ENCODE measurements at places on chromosomes 11 and 22.

GRCh38 chr11:75193271-75193670 lies 42.4 kb downstream of the SLCO2B1 start:
- DNase-seq, result no peak

- DNase-seq, result no peak
Observed at GRCh38 chr11:74033046-74033445, 24.2 kb upstream of the UCP3 start.

DNA sequence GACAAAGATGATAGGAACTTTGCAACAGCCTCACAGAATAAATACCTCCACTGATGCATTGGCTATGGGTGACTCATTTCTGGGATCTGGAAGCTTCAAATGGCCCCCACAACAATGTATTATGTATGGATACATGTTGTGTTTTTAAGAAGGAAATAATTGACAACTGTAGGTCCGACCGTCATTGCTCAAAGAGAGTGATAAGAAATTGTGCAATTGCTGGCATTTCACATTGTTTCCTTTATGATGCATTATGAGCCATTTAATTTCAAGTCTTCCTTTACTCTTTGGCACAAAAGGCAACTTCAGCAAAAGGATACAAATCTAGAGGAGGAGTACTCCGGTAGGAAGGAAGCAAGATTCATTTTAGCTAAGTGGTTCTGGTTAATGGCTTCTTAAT lies 2.0 kb downstream of the ANO3 start:
- no peak for DNase-seq

DNA sequence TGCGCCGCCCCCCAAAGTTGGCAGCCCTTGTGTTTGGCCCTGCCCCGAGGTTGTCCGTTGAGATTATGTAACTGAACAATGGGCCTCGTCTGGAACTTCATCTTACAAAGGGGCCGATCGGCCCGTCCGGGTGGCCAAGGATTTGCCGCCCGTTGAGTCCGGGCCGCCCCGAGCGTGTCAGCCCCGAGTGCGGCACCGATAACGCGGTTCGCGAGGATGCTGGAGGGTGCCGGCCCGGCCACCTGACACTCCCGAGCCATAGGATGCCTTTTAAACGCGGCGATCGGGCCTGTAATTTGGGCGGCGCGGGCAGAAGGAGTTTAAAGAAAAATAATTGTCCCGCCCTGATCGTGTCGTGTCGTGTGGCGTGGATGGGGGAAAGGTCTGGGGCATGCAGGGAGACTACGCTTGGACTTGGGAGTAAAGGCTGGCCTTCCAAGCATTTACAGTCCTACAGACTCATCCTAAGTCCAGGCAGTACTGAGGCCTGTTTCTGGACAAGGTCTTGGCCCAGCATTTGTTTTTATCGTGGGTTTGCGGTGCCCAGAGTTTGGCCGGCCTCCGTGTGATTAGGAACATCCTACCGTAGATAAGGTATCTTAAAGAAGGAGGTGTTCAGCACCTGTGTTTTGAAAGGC lies 1.3 kb downstream of the WEE1 start:
- no peak for DNase-seq

GRCh38 chr11:122668562-122669090 lies 13.1 kb downstream of the UBASH3B start:
- DNase-seq, result peak; percentile 30

DNA sequence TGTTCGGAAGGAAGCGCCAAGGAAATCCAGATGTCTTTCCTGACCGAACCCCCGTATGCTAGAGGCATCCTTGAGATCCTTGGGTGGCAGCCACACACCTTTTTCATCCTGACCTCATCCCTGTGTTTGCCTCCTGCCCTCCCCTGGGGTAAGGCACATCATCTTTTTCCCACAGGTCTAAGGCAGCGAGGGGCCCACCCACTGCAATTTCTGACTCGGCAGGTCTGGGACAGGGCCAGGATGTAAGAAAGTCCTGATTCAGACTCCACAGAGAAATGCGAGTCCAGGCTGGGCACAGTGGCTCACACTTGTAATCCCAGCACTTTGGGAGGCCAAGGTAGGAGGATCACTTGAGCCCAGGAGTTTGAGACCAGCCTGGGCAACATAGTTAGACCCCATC lies 10.5 kb downstream of the ZMAT5 start:
- no peak for DNase-seq

DNA sequence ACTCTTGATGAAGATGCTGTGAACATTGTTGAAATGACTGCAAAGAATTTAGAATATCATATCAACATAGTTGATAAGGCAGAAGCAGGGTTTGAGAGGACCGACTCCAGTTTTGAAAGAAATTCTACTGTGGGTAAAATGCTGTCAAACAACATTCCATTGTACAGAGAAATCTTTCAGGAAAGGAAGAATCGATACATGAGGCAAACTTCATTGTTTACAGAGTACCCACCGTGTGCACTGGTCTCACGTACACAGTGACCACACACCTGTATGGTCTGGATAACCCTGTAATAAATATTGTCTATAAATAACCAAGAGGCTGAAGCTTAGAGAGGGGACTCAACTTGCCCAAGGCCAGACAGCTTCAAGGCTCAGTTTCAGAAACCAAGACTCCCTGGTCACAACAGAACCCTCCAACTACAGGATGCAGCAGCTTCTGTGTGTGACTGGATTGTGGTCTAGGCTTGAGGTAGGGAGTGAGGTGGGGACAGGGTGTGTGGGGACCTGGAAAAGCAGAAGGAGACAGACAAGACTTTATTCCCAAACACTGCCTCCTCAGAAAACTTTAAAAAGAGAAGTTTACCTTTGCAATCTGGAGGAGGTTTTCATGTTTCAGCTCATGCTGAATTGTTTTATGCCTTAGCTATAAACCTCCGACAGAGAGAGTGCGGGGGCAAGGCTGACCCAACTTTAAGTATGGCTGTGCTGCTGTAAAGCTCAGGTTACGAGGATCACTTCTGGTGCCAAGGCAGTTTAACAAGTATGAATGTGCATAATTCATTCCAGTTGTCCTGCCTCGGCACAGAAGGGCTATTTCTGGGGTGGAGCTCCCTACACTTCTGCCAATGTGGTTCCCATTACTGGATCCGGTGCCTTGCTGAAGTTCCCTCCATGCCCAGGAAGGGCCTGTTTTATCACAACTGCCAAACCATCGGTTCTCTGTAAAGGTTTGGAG lies 372.6 kb upstream of the NARS2 start:
- no peak for DNase-seq

DNA sequence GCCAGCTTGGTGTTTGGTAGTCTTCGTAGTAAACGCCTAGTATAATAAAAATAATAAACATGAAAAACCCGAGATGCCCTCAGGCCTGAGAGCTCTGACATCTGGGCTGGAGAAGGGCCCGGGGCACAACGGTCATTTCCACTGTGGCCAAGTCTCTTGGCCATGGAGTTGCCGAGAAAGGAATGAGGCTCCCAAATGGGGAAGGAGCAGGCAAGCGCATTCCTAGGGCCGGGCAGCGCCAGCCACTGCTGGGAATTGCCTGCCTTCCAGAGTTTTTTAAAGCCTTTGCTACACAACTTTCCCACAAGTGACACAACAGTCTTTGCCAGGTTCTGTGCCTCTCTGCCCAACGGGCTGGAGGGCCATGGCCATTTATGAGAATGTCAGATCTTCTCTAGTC lies 103.4 kb downstream of the NAV2 start:
- no peak for DNase-seq

DNA sequence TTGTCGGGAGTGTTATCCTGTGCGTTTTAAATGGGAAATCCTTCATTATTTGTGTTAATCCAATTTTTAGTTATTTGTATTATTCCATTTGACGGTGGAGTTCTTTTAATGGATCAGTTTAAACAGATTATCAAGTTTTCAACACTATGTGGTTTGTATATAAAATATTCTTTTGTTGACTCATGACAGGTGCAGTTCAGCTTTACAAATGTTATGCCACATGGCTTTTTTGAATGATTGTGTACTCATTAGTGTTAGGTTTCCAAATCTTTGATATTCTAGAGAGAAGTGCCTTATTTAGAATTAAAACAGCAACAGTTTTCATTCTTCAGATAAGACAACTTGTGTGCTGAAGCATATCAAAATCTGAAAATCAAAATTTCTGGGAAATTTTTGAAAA lies 2.4 kb downstream of the JAM3 start:
- peak; percentile 29 for DNase-seq

GRCh38 chr11:69588270-69588669 lies 52.7 kb upstream of the CCND1 start:
- no peak for DNase-seq

DNA sequence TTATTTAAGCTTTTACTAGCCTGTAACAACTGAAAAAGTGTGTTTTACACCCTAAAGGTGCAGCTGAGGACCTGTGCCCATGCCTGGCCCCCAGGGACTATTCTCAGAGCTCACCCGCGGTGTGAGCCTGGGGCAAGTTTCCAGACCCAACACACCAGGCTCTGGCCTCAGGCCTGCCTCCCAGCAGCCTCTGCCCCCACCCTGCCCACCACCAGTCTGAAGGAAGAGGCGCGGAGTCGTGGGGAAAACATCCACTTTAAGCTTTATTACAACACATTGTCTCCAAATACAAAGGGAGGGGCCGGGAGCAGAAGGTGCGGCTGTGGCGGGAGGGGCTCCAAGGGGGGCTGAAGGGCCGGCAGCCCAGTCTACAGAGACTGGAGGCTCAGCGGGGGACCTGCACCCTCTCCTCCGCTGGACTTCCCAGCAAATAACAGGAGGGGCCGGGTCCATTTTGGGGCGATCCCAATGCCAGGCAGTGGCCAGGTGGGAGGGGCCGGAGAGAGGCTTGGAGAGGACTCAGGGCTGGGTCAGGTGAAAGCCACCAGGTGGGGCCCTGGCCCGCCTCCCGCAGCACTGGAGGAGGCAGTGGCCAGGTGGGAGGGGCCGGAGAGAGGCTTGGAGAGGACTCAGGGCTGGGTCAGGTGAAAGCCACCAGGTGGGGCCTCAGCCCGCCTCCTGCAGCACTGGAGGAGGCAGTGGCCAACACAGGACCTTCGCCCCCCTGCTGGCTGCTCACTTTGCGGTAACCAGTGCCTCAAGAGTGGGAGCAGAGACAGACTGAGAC lies 18.1 kb downstream of the DUSP8 start:
- no peak for DNase-seq

DNA sequence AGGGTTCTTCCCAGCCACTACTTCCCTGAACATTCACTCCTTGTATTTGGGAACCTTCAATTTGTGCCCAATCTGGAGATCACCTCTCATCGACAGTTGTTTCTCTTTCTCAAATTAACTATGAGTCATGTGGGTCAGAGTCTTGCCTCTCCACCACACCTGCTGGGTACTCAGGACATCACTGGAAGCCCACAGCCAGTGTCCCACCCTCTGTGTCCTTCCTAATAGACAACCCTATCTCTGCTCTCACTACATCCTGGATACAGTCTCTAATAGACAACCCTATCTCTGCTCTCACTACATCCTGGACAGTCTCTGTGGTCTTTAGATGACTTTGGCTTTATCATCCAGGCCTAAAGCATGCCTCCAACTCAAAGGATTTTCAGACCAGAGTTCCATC lies 70.1 kb downstream of the ARL14EP start:
- no peak for DNase-seq

- DNase-seq, result no peak
Observed at GRCh38 chr22:22376352-22376706, 131.7 kb downstream of the VPREB1 start.

GRCh38 chr11:69878927-69879728 lies 59.9 kb upstream of the FGF3 start:
- no peak for DNase-seq

DNA sequence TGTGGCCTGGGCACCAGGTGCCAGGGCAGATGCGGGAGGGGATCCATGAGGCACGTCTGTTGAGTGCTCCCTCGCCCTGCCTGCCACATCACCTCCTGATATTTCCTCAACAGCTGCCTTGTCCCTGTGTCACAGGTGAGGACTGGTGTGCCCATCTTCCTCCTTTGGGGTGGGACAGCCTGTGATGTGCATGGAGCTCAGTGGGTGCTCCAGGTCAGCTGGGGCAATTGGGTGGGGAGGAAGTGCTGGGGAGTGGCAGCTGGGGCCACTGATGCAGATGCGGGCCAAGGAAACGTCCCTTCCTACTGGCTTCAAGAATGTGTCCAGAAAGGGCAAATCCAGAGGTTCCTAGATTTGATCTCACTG lies 83.6 kb downstream of the MORC2 start:
- no peak for DNase-seq

- no peak for DNase-seq
Observed at GRCh38 chr22:23688571-23688970, 2.2 kb upstream of the RGL4 start.

DNA sequence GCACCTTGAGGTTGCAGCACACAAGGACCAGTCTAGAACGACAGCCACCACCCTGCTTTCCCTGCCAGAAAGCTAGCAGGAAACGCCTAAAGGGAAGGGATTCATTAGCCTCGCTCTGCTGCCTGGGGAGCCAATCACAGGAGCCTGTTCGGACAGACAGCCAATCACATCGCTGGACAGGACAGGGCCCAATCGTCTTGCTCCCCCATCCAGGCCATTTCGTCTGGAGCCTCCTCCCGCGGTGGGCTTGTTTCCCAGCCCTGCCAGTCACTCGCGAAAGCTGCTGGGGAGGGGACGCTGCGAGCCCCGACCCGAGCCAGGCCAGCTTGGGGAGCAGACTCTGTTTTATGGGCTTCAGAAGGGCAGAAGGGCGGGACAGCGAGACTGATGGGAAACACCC lies 79.8 kb upstream of the NCAM1 start:
- DNase-seq, result peak; percentile 58

DNA sequence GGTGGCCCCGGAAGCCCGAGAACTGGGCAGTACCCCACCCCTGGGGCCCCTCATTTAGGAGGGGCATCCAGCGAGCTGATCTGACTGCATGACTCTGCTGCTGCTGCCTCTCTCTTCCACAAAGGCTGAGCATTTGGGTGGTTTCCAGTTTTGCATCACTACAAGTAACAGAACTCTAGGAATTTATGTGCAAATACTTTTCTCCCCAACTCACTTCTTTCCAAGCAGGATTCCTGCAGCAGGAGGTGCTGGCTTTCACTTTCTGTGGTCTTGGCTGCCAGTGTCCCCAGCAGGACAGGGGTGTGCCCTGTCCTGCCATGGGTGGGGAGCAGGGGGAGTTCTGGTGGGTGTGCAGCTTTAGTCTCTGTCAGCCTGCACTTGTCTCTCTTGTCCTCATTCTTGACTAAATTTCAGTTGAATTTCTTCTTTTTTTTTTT lies 21.2 kb downstream of the UPB1 start:
- no peak for DNase-seq

- no peak for DNase-seq
Observed at GRCh38 chr11:102614485-102614884, 10.6 kb downstream of the MMP20 start.

- DNase-seq, result no peak
Observed at GRCh38 chr22:27099946-27100722, 442.7 kb downstream of the MIAT start.

- DNase-seq, result no peak
Observed at GRCh38 chr11:33868647-33869461, 23.0 kb downstream of the LMO2 start.
